Thyroid gland (tissue), 4 donors: ENCODE measurements at places on chromosomes 6 and 20. TPM values are rescaled to one million over a fixed set of nuclear protein-coding genes. Genes with fewer than 3 reads are reported as not detected.

DNA sequence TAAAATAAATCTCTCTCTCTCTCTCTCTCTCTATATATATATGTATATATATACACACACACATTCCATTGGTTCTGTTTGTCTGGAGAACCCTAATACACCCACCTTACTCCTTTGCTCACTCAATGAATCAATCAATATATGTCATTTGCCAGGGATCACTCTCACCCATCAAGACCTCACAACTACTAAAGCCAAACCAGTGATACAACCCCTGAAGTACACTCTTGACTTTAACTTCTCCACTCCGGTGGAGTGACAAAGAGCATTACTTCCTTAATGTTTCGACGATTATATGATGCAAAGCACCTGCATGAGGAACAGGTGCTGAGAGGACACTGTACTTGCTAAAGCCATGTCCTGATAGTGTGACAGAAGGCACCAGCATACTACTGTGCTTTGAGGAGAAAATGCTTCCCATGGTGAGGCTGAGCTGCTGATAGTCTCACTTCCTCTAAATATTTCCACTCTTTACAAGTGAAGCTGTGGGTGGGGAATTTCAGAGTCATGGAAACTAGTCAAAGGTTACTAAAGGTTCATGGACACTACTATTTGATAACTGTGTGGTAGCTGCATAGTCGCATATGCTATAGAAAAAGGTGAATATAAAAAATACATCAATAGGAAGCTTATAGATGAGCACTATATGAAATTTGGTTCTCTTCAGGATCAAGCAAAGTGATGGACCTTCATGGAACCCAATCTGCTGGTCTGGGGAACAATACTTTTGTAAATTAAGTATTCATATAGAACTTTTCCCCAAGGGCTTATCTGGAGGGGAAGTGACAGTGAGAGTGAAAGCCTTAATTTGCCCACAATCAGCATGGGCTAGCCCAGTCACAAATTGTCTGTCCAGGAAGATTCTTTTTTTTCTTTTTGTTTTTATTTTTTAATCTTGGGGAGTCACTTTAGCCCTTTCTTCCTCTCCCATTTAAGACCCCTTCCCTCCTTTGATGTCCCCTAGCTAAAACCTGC is 141.9 kb upstream of the NEDD9 start:
- H3K36me3 ChIP-seq: no peaks in the 10 kb centered on the region
- no peak for DNase-seq
- no peaks in the 10 kb centered on the region for H3K27me3 ChIP-seq
- H3K27ac ChIP-seq: no peak overlapping the region
- H3K4me1 ChIP-seq: peaks cover 16% of the 10 kb centered on the region
- H3K4me3 ChIP-seq: no peak overlapping the region

DNA sequence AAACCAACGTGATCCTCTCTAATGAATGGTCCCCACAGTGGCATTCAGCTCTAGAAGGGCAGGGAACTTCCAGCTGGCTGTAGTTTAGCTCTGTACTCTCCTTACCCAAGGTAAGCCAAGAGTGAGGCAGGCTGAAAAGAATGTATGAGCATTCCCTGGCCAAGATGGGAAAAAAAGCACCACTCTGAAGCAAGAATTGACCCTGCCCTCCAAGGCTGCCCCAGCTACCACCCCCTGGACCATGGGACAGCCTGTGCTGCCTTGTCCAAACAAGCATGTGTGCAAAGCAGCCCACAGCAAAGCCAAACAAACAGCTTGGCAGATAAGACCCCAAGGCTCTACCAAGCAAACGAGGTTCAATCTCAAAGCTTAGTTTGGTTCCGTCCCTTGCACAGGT is 73.9 kb downstream of the GFOD1 start:
- peaks cover 35% of the 10 kb centered on the region for H3K4me1 ChIP-seq
- no peaks in the 10 kb centered on the region for H3K36me3 ChIP-seq
- peak; percentile 27 for DNase-seq
- no peaks in the 10 kb centered on the region for H3K27me3 ChIP-seq

- H3K36me3 ChIP-seq: no peaks in the 10 kb centered on the region
- no peak for DNase-seq
- H3K27ac ChIP-seq: no peak overlapping the region
- no peaks in the 10 kb centered on the region for H3K27me3 ChIP-seq
Measured at GRCh38 chr6:89022798-89023197, 57.8 kb upstream of the PNRC1 start.

GRCh38 chr20:6715401-6715941 is 52.0 kb upstream of the BMP2 start:
- no peaks in the 10 kb centered on the region for H3K36me3 ChIP-seq
- H3K27ac ChIP-seq: no peak overlapping the region
- DNase-seq: no peak
- no peaks in the 10 kb centered on the region for H3K27me3 ChIP-seq
- no peak overlapping the region for H3K4me3 ChIP-seq
- peaks cover 3% of the 10 kb centered on the region for H3K4me1 ChIP-seq

GRCh38 chr20:50642288-50642803 is 49.0 kb downstream of the RIPOR3 start:
- no peak overlapping the region for H3K27ac ChIP-seq
- DNase-seq: no peak
- H3K36me3 ChIP-seq: no peaks in the 10 kb centered on the region
- H3K4me1 ChIP-seq: peaks cover 23% of the 10 kb centered on the region

DNA sequence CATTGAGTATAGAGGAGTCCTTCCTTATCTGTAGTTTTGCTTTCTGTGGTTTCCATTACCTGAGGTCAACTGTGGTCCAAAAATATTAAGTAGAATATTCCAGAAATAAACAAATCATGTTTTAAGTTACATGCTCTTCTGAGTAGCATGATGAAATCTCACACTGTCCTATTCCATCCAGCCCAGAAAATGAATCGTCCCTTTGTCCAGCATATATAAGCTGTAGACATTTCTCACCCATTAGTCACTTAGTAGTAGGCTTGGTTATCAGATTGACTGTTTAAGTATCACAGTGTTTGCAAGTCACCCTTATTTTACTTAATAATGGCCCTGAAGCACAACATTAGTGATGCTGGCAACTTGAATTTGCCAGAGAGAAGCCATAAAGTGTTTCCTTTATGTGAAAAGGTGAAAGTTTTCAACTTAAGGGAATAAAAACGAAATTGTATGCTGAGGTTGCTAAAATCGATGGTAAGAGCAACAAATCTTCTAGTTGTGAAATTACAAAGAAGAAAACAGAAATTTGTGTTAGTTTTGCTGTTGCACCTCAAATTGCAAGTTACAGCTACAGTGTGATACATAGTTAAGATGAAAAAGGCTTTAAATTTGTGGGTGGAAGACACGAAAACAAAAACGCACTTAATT is 198.6 kb upstream of the SIM1 start:
- H3K27me3 ChIP-seq: no peaks in the 10 kb centered on the region
- H3K27ac ChIP-seq: no peak overlapping the region

Gene HNF4A
- total RNA-seq: not detected

DNA sequence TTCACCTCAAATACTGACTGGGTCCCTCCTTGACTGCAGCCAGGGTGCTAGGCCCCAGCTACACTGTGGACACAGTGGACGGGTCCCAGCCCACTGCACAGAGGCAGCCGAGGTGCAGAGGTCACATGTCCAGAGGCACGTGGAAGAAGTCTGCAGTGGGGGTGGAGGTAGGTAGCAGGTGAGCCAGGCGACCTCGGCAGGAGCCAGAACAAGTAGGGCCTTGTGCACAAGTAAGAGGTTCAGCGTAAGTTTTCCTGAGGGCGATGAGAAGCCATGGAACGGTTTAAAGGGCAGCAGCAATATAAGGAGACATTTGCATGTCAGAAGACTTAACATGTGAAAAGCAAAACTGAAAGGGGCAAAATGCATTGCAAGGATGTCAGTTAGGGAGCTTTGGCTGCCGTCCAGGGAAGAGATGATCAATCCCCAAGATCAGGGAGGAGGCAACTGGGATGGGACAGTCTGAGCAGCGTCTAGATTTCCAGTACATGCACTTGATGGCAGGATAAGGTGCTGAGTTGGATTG is 49.7 kb upstream of the SNX9 start:
- no peak overlapping the region for H3K27ac ChIP-seq
- peak; percentile 80 for DNase-seq
- peaks cover 9% of the 10 kb centered on the region for H3K4me1 ChIP-seq
- no peaks in the 10 kb centered on the region for H3K27me3 ChIP-seq
- no peaks in the 10 kb centered on the region for H3K36me3 ChIP-seq
- no peak overlapping the region for H3K4me3 ChIP-seq

Gene PNRC1
- total RNA-seq: 232 TPM
